ENCODE measurements at places on chromosomes 7 and 10. TPM values are rescaled to one million over a fixed set of nuclear protein-coding genes. Genes with fewer than 3 reads are reported as not detected.

DNA sequence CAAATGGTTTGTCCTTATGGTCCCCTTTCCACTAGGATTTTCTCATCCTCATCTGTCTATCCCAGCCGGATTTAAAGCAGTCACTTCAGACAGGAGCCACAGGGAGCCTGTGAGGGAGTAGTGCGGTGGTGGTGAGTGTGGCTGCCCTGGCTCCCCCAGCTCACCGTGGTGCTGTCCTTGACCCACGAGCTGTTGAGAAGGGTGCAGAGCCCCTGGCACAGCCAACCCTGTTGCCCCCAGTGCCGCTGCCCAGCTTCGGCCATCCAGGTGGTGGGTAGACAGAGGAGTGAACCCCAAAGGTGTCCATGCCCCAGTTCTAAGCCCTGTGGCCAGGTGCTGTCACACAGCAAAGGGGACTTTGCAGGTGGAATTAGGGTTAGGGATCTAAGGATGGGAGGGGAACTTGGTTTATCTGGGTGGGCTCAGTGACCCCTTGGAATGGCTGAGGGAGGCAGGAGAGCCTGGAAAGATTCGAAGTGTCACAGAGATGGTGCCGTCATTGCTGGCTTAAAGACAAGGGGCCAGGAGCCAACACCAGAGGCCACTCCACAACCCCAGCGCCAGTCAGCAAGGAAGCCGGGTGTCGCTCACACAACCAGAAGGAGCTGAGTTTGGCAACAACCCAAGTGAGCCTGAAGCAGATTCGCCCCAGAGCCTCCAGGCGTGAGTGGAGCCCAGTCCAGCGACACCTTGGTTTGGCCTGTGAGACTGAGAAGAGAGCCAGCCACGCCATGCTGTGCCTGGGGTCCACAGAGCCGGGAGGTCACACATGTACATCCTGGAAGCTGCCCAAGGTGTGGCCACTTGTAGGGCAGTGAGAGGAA, 142.4 kb downstream of the ADCY1 start:
- no peaks in the 10 kb centered on the region for H3K27me3 ChIP-seq
- H3K36me3 ChIP-seq = no peaks in the 10 kb centered on the region
- no peaks in the 10 kb centered on the region for H3K4me1 ChIP-seq
- H3K4me3 ChIP-seq = no peak overlapping the region
- no peak overlapping the region for H3K27ac ChIP-seq
- DNase-seq = no peak

- DNase-seq = peak; percentile 68
- no peaks in the 10 kb centered on the region for H3K4me1 ChIP-seq
- peak overlapping the region; percentile 76 for H3K27ac ChIP-seq
- peak overlapping the region; percentile 97 for H3K4me3 ChIP-seq
- no peaks in the 10 kb centered on the region for H3K27me3 ChIP-seq
- no peaks in the 10 kb centered on the region for H3K36me3 ChIP-seq
Observed at GRCh38 chr7:29988424-29989256, 961 bp downstream of the SCRN1 start.

Gene CHAT
- total RNA-seq = 1.2 TPM

Gene PRPS1L1
- total RNA-seq = not detected

DNA sequence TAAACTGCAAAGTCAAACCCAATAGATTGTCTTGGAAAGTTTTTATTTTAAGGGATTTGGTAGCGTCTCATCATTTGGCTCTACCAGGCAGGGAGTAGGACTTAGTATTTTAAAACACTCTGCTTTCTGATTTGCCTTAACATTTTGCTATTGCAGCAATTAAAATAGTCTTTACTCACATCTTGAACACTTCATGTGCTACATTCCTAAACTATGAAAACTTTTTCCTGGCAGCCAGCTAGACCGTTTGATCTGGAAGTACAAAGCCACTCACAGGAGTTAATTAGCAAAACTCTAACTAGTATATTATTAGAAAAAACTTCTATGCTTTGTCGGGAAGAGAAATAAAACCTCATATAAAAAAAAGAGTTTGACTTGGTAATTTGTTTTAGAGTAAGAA, 111.4 kb downstream of the TFPI2 start:
- H3K4me3 ChIP-seq = no peak overlapping the region
- no peak overlapping the region for H3K27ac ChIP-seq
- no peaks in the 10 kb centered on the region for H3K27me3 ChIP-seq

- H3K27ac ChIP-seq = no peak overlapping the region
- no peak overlapping the region for H3K4me3 ChIP-seq
- H3K27me3 ChIP-seq = no peaks in the 10 kb centered on the region
- H3K4me1 ChIP-seq = no peaks in the 10 kb centered on the region
- H3K36me3 ChIP-seq = no peaks in the 10 kb centered on the region
Observed at GRCh38 chr10:97101166-97101940, 84.4 kb downstream of the SLIT1 start.

Gene GPR26
- total RNA-seq = not detected

GRCh38 chr10:69628891-69629290, 1.2 kb upstream of the FAM241B start:
- H3K4me3 ChIP-seq = no peak overlapping the region
- H3K4me1 ChIP-seq = no peaks in the 10 kb centered on the region
- no peaks in the 10 kb centered on the region for H3K27me3 ChIP-seq

- H3K27me3 ChIP-seq = no peaks in the 10 kb centered on the region
- no peaks in the 10 kb centered on the region for H3K4me1 ChIP-seq
- H3K27ac ChIP-seq = no peak overlapping the region
- H3K4me3 ChIP-seq = no peak overlapping the region
- no peaks in the 10 kb centered on the region for H3K36me3 ChIP-seq
Observed at GRCh38 chr7:84379446-84379845, 184.9 kb upstream of the SEMA3A start.

Gene CDHR3
- total RNA-seq = 7.7 TPM

DNA sequence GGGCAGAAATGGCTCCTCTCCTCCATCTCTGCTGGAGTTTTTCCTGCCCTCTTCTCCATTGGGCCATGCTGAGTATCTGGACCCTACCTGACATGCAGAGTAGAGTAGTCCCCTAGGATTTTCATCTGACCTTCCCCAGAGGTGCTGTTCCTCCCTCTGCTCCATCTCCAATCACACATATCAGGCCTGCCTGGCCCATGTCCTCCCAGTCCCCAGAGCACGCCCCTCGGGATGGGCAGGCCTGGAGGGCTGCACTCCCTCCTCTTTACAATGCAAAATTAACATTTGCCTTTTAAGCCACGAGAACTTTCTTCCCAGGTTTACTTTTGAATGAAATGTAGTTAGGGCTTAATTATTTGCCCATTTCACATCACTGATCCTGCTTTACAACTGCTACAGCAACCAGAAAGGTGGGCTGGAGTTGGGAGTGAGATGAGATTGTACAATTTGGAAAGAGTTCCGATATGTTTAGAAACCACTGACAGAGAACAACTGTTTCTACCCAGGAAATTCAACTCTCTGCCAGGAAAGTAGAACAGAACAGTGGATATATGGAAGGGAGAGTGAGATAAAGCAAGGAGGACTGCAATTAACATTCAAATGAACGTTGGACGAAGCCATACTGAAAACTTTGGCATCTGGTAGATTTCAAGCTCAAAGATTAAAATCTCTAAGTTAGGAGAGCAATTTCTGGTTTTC, 184.0 kb upstream of the HABP2 start:
- H3K4me3 ChIP-seq = no peak overlapping the region
- no peaks in the 10 kb centered on the region for H3K4me1 ChIP-seq
- no peaks in the 10 kb centered on the region for H3K27me3 ChIP-seq

Gene LIPF
- not detected for total RNA-seq

Gene UTF1
- total RNA-seq = not detected
